ENCODE measurements at places on chromosomes 5 and 9. TPM values are rescaled to one million over a fixed set of nuclear protein-coding genes. Genes with fewer than 3 reads are reported as not detected.

Gene UBAC1
- total RNA-seq, result 31.5 TPM

Gene TMEM38B
- total RNA-seq, result 25.0 TPM

Gene SIL1
- total RNA-seq, result 105 TPM

Gene CDC20B
- 0.22 TPM for total RNA-seq

Gene HRH2
- total RNA-seq, result not detected

Gene GLRA1
- not detected for total RNA-seq

Gene SVEP1
- 42.2 TPM for total RNA-seq

Gene STPG3
- total RNA-seq, result not detected

Gene IFNE
- total RNA-seq, result 15.7 TPM

Gene LCNL1
- 0.66 TPM for total RNA-seq

Gene PAEP
- total RNA-seq, result not detected

Gene FRRS1L
- 2.5 TPM for total RNA-seq

Gene SPINK7
- not detected for total RNA-seq

Gene ECM2
- 1.00 TPM for total RNA-seq

Gene PCDHB3
- total RNA-seq, result 0.77 TPM

Gene PRLR
- 1.2 TPM for total RNA-seq

Gene ZNF883
- total RNA-seq, result 2.2 TPM

Gene THG1L
- 32.0 TPM for total RNA-seq

Gene STING1
- total RNA-seq, result 9.5 TPM

All from uterine smooth muscle cell (primary cell).